ENCODE measurements at places on chromosomes 4 and X.

GRCh38 chr4:67712000-67712625 is 11.2 kb upstream of the UBA6 start:
- no peak for DNase-seq

DNA sequence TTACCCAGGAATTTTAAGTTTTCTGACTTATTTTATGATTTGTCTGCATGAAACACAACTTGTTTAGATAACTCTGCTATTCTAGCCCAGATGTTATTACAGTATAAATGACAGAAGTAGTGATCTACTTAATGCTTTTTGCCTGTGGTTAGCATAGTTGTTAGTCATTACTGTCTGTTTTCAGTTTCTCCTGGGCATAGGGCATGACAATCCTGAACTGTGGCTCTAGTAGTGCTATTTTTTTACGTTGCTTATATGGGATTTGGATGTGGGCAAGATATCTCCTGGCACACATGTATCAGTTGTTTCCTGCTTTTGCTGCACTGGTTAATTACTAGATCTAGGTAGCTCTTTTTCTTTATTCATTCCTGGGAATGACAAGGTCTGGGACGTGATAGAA is 1005.8 kb downstream of the PCDH18 start:
- no peak for DNase-seq

GRCh38 chrX:39745818-39746217 is 351.9 kb downstream of the BCOR start:
- no peak for DNase-seq

- DNase-seq: no peak
Observed at GRCh38 chr4:121370729-121371325, 10.0 kb downstream of the QRFPR start.

All from 8988T (cell line).